ENCODE measurements at places on chromosomes 5 and 9. TPM values are rescaled to one million over a fixed set of nuclear protein-coding genes. Genes with fewer than 3 reads are reported as not detected.

DNA sequence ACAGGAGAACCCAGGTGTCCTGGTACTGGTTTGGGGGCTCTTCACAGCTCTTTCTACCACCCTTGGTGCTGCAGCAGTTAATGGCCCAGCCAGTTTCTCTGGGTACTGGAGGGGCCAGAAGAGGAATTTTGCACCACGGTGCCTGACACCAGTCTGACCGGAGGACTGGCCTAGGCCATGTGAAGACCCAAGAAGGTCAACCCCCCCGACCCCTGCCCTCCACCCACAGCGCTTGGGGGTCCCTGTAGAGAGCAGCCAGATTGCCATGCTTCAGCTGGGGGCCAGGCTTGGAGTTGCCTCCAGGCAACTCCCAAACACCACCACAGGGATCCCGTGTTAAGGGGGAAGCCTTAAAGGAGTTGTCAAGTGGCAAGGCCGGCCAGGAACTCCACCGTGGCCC is 6.2 kb downstream of the ARSI start:
- DNase-seq = no peak
- H3K4me1 ChIP-seq = no peaks in the 10 kb centered on the region
- no peak overlapping the region for H3K4me3 ChIP-seq
- peaks cover 11% of the 10 kb centered on the region for H3K27me3 ChIP-seq

DNA sequence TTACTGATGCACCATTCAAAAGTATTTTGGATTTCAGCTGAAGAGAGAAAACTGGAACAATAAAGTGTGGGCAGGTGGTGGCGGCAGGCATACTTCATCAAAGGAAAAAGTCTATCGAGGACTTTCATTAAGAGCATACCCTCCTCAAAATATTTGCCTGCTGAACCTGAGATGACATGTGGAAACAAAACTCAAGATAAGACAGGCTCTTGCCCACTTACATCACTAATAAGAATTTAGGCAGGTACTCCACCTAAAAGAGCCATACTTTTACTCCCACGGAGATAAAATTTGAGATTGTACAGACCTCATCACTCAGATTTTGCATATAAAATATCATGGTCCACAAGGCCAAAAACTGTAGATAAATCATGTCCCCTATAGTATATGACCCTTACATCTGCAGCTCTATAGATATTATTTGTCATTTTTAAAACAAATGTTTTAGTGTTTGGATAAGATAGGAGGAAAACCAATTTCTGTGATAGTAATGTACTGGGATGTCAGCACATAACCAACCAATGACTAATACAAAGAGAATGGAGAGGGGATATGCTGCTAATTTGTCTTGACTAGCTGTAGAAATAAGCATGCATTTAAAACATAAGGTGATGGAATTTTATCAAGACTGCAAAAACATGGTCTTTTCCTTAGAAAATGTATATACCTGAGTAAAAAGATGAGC is 730.6 kb upstream of the ZNF608 start:
- no peaks in the 10 kb centered on the region for H3K4me1 ChIP-seq
- no peak for DNase-seq
- no peak overlapping the region for H3K4me3 ChIP-seq
- H3K27ac ChIP-seq = no peak overlapping the region
- H3K27me3 ChIP-seq = no peaks in the 10 kb centered on the region

DNA sequence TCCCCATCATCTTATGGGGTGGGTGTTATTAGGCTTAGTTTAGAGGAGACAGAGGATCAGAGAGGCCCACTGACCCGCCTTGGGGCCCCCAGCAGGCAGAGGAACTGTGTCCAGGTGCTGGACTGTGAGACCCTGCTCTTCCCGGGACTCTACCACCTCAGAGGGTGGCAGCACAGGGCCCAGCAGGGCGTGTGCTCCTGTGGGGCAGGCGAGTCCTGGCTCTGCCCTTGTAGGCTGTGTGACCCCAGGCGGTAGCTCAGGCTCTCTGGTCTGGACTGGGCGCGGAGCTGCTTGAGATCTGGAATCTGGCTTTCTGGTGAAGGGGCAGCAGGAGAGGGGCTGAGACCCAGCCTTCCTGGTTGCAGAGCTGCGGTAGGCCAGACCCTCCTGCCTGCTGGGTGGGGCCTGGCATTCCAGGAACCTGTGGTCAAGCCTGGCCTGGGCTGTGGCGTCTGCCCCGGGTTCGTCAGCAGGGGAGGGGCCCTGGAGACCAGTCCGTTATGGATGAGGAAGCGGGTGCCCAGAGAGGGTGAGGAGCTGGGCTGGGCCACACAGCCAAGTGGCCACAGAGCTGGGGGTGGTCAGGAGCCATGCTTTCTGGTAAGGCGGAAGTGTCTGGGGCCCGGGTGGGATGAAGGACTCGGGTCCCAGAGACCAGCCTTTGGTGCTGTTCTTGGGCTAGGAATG is 46.5 kb downstream of the RXRA start:
- peak overlapping the region; percentile 50 for H3K27ac ChIP-seq
- no peak for DNase-seq
- no peaks in the 10 kb centered on the region for H3K4me1 ChIP-seq
- no peaks in the 10 kb centered on the region for H3K36me3 ChIP-seq

GRCh38 chr9:18766989-18767550 is 265.9 kb downstream of the SAXO1 start:
- H3K4me1 ChIP-seq = peaks cover 2% of the 10 kb centered on the region
- no peak overlapping the region for H3K27ac ChIP-seq
- peaks cover 12% of the 10 kb centered on the region for H3K27me3 ChIP-seq
- H3K4me3 ChIP-seq = no peak overlapping the region
- DNase-seq = no peak

The CBY3 gene
- total RNA-seq = 0.35 TPM

DNA sequence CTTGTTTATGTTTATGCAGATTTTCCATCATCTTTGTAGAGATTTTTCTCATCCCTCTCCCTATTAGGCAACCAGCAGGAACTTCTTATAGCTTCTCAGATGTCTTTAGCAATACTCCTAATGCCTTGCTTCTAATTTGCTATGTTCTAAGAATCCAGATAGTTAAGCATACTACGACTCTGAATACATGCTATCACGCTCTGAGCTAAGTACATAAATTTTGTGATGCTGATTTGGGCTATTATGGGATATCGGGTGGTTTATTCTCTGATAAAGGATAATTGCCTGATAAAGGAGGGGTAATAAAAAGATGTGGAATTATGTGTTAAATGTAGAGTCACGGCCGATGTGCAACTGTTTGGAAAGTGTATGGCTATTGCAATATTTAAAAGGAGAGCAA is 6.5 kb upstream of the FBXL7 start:
- no peak for DNase-seq
- H3K4me1 ChIP-seq = no peaks in the 10 kb centered on the region
- no peak overlapping the region for H3K4me3 ChIP-seq
- no peaks in the 10 kb centered on the region for H3K36me3 ChIP-seq
- no peak overlapping the region for H3K27ac ChIP-seq

The GRM6 gene
- not detected for total RNA-seq

DNA sequence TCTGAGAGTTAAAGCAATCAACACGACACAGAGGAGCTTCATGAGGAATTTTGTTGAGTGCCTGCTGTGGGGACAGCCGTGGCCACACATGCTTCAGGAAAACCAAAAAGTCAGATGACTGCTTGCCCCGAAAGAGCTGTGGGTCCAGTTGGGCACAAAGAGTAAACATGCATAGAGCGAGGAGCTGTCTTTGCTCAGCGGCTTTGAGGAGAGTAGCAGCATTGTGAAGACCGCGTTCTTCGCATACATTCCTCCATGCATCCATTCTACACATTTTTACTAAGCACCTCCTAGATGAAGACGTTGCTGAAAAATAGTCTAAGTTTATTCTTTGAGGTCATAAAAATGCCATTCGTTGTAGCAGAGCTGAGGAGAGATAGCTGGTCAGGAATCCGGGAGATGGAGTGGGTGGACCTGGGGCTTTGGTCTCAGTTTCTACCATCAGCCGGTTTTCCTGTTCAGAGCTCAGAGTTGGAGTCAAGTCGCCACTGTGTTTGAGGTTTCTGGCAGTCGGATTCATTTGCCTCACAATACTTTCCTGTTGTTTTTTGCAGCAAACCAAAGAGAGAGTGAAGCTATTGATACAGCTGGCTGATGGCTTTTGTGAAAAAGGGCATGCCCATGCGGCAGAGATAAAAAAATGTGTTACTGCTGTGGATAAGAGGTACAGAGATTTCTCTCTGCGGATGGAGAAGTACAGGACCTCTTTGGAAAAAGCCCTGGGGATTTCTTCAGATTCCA is 194.5 kb upstream of the OTULINL start:
- DNase-seq = no peak
- no peak overlapping the region for H3K27ac ChIP-seq
- H3K4me1 ChIP-seq = peaks cover 8% of the 10 kb centered on the region
- H3K36me3 ChIP-seq = no peaks in the 10 kb centered on the region
- H3K27me3 ChIP-seq = peaks cover 4% of the 10 kb centered on the region

The NR2F1-AS1 gene
- total RNA-seq = not detected

DNA sequence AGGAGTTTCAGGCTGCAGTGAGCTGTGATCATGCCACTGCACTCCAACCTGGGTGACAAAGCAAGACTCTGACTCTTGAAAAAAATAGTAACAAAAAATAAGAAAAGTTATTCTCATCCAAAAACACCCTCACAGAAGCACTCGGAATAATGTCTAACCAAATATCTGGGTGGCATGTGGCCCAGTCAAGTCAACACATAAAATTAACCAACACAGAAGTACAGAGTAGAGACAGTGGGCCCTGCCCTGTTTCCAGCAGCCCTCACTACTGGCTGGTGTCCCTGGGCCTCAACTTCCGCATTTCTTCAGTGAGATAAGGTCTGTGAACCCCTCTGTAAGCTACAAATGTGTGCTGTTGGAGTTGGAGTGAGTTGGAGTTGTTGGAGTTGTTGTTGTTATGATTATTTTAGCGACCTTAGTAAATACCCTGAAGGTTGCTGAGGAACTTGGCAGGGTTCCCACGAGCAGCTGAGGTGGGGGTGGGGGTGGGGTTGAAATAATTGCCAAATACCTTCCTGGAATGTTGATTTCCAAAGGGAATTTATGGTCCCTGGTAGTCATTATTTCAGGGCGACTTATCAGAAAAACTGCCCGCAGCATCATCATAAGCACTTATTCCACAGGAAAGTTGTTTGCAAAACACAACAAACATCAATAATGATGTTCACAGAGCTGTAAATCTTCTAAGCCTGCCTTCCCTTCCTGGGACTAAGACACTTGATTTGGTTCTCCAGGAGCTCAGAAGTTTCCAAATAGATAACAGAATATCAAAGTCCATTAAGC is 30.2 kb downstream of the C5orf15 start:
- peaks cover 2% of the 10 kb centered on the region for H3K27me3 ChIP-seq
- H3K4me1 ChIP-seq = no peaks in the 10 kb centered on the region
- no peak for DNase-seq
- H3K36me3 ChIP-seq = no peaks in the 10 kb centered on the region

- peaks cover 12% of the 10 kb centered on the region for H3K4me1 ChIP-seq
- H3K27me3 ChIP-seq = peaks cover 3% of the 10 kb centered on the region
- no peaks in the 10 kb centered on the region for H3K36me3 ChIP-seq
- H3K27ac ChIP-seq = no peak overlapping the region
Measured at GRCh38 chr5:107383414-107383813, 287.3 kb downstream of the EFNA5 start.

GRCh38 chr5:135375040-135375793 is 23.8 kb downstream of the MACROH2A1 start:
- no peak overlapping the region for H3K27ac ChIP-seq
- H3K27me3 ChIP-seq = no peaks in the 10 kb centered on the region
- DNase-seq = no peak
- H3K4me3 ChIP-seq = no peak overlapping the region
- peaks cover 89% of the 10 kb centered on the region for H3K4me1 ChIP-seq

- DNase-seq = no peak
- H3K27me3 ChIP-seq = no peaks in the 10 kb centered on the region
- H3K4me3 ChIP-seq = no peak overlapping the region
- no peak overlapping the region for H3K27ac ChIP-seq
- H3K36me3 ChIP-seq = peaks cover 20% of the 10 kb centered on the region
- H3K4me1 ChIP-seq = peaks cover 22% of the 10 kb centered on the region
Measured at GRCh38 chr5:76497065-76497460, 94.0 kb downstream of the IQGAP2 start.

DNA sequence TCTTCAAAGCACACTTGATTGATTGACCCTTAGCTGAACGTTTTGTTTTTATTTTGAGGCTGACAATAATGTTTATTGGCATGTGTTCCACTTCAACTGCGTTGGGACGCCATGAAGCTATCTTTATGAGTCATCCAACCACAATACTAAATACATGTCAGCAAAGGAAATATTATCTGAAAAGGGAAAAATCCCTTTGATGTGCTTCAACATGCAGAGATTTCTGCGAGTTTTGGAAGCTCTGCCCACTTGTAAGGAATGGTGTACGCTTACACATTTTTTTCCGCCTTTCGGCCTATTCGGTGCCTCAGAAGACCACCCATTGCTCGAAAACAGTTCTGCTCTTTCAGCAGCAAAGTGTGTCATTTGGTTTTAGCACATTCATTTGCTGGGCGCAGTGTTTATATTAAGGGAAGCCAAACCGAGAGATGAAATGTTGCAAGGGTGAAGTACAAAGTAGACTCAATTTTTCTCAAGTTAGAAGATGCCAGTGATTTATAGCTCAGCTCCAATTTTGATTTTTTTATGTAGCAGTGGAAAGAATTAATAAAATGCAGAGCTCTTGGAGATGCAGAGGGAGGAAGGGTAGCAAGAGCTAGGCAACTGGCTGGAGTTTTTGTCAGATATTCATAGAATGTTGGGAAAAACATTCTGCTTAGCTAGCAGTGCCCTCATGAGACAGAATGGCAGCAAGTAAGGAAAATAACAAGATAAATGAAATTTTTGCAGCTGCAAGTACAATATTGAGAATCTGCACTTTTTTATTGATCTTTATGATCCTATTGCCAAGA is 68.9 kb downstream of the PRDM6 start:
- H3K36me3 ChIP-seq = no peaks in the 10 kb centered on the region
- H3K27me3 ChIP-seq = peaks cover 2% of the 10 kb centered on the region
- H3K27ac ChIP-seq = no peak overlapping the region
- H3K4me3 ChIP-seq = no peak overlapping the region
- DNase-seq = no peak

GRCh38 chr5:57817924-57818323 is 335.3 kb upstream of the ACTBL2 start:
- H3K4me3 ChIP-seq = no peak overlapping the region
- no peaks in the 10 kb centered on the region for H3K36me3 ChIP-seq
- H3K27me3 ChIP-seq = peaks cover 2% of the 10 kb centered on the region

DNA sequence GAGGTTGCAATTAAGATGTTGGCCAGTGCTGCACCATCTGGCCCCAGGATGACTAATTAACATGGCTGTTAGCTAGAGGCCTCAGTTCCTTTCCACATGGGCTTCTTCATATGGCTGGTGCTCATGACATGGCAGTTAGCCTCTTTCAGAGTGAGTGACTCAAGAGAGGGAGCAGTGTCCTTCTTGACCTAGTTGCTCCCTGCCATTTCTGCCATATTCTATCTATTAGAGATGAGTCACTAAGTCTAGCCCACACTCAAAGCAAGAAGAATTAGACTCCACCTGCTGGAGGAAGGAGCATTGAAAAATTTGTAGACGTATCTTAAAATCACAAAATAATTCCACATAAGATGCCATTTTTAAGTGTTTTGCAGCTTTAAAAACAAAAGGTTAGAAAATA is 651.2 kb upstream of the CCNG1 start:
- DNase-seq = no peak
- no peaks in the 10 kb centered on the region for H3K27me3 ChIP-seq
- H3K4me1 ChIP-seq = no peaks in the 10 kb centered on the region
- no peaks in the 10 kb centered on the region for H3K36me3 ChIP-seq
- no peak overlapping the region for H3K4me3 ChIP-seq
- no peak overlapping the region for H3K27ac ChIP-seq

GRCh38 chr5:124927735-124928134 is 181.3 kb upstream of the ZNF608 start:
- no peak for DNase-seq
- H3K4me1 ChIP-seq = no peaks in the 10 kb centered on the region
- no peak overlapping the region for H3K4me3 ChIP-seq
- no peaks in the 10 kb centered on the region for H3K36me3 ChIP-seq
- no peaks in the 10 kb centered on the region for H3K27me3 ChIP-seq

- peaks cover 35% of the 10 kb centered on the region for H3K27me3 ChIP-seq
- no peak overlapping the region for H3K27ac ChIP-seq
- DNase-seq = no peak
- H3K36me3 ChIP-seq = no peaks in the 10 kb centered on the region
- H3K4me3 ChIP-seq = no peak overlapping the region
Measured at GRCh38 chr5:90871391-90871991, 312.9 kb downstream of the ADGRV1 start.

Data from activated CD4-positive, alpha-beta T cell treated with anti-CD3 and anti-CD28 coated beads, Interleukin-2, amount 10 ng/mL, durations not matched to agents 7 days and 5 days (primary cell).